Uterus (tissue), 4 donors: ENCODE measurements at places on chromosomes 12 and 14.

GRCh38 chr12:101230547-101230946 lies 20.5 kb upstream of the SLC5A8 start:
- no peak overlapping the region for H3K27ac ChIP-seq
- no peaks in the 10 kb centered on the region for H3K36me3 ChIP-seq
- no peak overlapping the region for H3K4me3 ChIP-seq

GRCh38 chr12:76216585-76217472 lies 131.4 kb downstream of the BBS10 start:
- no peak for DNase-seq
- no peak overlapping the region for H3K4me3 ChIP-seq
- H3K27ac ChIP-seq = no peak overlapping the region

DNA sequence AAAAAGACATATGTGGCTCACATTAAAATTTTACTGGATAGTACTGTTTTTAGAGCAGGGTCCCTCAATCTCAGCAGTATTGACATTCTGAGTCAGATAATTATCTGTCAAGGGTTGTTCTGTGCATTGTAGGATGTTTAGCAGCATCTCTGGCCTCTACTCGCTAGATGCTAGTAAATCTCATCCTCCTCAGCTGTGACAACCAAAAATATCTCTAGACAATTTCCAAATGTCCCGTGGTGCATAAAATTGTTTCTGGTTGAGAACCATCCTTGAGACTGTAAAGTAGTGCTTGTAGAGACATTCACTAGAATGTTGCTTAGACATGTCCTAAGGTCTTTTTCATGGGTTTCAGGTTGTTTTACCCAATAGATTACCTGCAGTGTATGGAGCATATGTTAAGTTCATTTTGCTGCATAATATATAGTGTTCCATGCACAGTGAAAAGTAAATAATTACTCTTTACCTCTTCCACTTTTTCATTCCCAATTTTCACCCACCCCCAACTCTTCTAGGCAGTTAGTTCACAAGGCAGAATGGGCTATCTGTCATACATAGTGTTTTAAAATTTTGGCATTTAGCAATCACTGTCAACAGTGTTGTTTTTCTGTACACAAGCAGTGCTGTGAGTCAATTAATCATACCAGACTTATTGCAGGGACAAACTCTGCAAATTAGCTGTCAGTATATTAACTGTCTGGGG lies 200.2 kb upstream of the SLC38A2 start:
- H3K4me3 ChIP-seq = no peak overlapping the region
- H3K36me3 ChIP-seq = no peaks in the 10 kb centered on the region
- DNase-seq = no peak
- no peaks in the 10 kb centered on the region for H3K27me3 ChIP-seq

DNA sequence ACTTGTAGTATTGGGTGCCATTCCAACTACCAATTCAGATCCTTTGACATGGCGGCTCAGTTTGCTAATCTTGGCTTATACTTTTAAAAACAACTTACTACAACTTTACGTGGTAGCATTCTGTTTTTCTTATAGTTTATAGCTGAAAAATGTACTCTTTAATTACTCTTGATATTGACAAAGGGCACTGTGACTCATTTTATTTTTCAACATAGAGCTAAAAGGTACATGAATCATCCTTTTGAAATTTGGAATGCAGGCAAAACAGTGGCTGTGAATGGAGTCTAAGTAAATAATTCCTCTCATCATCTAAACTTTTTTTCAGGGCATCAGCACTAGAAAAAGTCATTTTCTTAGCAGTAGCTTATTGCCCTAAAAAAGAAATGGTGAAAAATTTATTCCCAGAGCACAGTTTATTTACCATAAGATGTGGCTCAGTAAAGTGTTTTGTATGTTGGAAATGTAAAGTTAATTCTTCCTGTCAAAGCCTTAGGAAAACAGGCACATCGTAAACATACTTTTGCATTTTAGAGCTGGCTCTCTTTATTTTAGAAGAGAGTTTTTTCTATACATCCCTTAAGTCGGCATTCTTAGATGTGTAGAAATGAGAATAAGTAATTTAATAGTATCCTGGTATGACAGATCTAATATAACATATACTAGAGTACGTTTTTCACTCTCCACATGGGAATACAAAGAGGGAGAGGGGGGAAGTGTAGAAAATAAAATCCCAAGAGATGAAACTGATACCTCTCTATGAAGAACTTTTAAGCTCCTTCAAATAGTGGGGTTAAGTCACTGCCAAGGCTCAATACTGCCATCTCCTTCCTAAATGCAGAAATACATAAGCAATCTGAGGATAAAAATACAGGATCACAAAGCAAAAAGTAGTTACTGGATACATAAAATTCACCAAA lies 55.2 kb downstream of the SLC25A21 start:
- no peak overlapping the region for H3K27ac ChIP-seq
- H3K4me1 ChIP-seq = no peaks in the 10 kb centered on the region
- no peaks in the 10 kb centered on the region for H3K27me3 ChIP-seq

DNA sequence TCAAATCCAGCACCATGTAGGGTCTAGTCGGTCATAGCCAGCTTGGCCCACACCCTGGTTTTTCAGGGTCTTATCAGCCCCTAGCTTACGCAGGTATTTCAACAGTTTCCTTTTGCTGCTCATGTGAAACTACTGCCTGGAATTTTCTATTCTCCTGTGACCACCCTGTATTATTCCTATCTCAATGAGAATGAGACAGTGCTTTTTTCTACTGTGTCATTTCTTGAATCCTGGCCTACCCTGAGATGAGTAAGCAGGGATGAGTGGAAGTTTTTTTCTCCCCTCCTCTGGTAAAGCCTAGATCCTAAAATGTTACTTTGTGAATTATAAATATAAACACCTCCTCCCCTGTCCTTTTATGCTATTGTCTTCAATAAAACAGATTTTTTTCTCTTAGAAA lies 62.7 kb upstream of the ARID2 start:
- H3K36me3 ChIP-seq = no peaks in the 10 kb centered on the region
- H3K27me3 ChIP-seq = no peaks in the 10 kb centered on the region
- H3K27ac ChIP-seq = no peak overlapping the region

DNA sequence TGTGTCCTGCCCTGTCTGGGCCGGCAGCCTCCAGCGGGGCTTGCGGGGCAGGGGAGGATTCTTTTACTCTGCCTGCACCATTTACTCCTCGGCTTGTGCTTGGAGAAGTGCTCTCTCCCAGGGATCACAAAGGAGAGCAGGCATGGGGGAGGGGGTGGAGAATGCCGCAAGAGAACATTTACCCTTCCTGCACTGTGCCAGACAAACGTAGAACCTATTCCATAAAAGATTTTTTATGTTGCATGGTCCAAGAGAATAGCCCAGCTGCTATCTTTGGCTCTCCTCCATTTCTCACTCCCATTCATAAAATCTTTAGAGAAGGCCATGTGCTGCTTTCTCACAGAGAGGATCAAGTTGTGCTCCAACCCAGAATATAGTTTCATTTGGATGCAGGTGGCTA lies 159.4 kb downstream of the SPTSSA start:
- H3K4me1 ChIP-seq = no peaks in the 10 kb centered on the region
- no peak overlapping the region for H3K4me3 ChIP-seq
- H3K36me3 ChIP-seq = no peaks in the 10 kb centered on the region
- DNase-seq = no peak
- no peak overlapping the region for H3K27ac ChIP-seq

DNA sequence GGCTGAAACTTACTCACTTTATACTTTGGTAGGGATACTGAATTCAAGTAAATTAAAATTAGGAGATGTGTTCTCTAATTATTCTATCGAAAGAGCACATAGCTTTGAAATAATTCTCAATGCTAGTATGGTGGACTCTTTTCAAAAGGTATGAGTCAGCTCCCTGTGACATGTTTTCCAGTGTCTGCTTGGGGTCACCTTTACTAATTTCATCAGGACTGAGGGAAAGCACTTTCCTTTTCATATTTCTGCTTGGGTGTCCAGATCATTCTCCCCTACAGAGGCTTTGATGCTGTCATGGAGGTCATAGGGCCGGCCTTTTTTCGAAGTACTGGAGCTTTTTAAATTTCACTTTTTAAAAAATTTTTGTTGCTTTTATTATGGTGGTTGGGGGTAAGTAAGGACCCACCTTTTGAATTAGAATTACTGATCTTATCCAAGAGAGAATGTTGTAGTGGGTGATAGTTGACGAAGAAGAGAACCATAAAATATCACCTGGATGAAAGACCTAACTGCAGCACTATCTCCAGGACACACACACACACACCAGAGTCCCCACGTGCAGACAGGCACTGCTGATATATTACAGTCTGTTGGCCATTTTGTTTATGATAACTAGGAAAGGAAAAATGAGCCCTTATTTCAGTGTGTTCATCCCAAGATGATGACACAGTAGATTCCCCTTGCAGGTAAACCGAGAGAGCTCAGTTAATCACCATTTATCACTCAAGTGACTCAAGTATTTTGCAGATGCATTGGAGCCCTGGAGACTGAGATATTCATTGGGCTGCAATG lies 558.6 kb downstream of the DIO2 start:
- H3K27me3 ChIP-seq = no peaks in the 10 kb centered on the region
- DNase-seq = no peak
- no peaks in the 10 kb centered on the region for H3K4me1 ChIP-seq
- no peaks in the 10 kb centered on the region for H3K36me3 ChIP-seq
- no peak overlapping the region for H3K27ac ChIP-seq

DNA sequence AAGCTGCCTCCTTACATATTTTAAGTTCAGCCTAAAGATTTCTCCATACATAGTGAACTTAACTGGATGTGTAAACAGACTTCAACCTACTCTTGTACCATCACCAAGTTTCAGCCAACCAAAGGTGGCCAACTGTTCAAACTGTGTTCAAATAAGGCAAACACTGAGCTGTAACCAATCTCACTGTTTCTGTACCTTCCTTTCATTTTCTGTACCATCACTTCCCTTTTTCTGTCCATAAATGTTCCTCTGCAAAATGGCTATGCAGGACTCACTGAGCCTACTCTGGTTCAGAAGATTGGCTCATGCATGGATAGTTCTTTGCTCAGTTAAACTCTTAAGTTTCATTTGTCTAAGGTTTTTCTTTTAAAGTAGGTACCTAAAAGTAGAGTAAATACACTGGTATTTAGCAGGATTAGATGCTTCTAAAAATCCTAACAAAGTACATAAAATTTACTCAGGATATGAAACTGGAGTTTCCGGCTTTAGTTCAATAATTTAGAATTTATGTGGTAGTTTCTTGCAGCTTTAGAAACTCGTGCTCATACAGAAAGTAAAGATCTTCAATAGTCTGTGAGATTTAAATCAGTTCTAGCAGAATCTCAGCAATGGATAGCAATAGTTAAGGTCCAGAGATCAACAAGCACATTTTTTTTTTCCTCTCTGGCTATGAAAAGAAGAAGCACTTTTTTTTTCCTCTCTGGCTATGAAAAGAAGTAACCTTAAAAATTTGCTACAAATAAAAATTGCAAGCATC lies 282.0 kb upstream of the PPFIA2 start:
- no peak for DNase-seq
- H3K27ac ChIP-seq = no peak overlapping the region
- no peaks in the 10 kb centered on the region for H3K4me1 ChIP-seq
- H3K4me3 ChIP-seq = no peak overlapping the region

DNA sequence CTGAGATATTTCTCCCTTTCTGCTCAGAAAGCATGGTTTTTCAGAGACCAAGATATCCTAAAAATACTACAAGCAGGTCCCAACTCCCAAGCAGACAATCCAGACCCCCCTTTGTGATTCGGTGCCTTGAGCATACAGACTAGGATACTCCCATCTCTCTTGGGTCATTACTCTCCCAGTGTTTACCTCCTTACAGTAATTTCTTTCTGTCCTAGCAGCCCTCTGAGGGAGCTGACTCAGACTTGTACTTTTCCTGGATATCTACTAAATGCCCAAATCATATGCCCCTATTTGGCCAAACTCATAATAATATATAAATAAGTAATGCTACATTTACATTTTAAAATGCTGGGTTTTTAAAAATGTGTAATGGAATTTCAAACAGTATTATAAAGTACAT lies 355.6 kb downstream of the LRIG3 start:
- no peak overlapping the region for H3K4me3 ChIP-seq
- H3K27me3 ChIP-seq = no peaks in the 10 kb centered on the region
- no peak overlapping the region for H3K27ac ChIP-seq

DNA sequence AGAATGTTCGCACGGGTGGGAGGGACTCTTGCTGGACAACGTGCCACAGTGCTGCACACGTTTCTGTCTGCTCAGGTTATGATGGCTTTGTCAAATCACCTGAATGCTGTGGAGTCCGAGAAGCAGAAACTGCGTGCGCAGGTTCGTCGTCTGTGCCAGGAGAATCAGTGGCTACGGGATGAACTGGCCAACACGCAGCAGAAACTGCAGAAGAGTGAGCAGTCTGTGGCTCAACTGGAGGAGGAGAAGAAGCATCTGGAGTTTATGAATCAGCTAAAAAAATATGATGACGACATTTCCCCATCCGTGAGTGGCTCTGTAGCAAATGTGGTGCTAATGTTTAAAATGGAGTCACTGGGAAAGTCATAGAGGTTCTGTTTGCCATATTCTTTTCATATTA lies 28.5 kb downstream of the KLC1 start:
- peaks cover 9% of the 10 kb centered on the region for H3K4me1 ChIP-seq
- H3K36me3 ChIP-seq = no peaks in the 10 kb centered on the region
- H3K4me3 ChIP-seq = no peak overlapping the region
- H3K27ac ChIP-seq = peak overlapping the region; percentile 62
- no peaks in the 10 kb centered on the region for H3K27me3 ChIP-seq
- DNase-seq = peak; percentile 63

- peaks cover 8% of the 10 kb centered on the region for H3K4me1 ChIP-seq
- H3K27me3 ChIP-seq = no peaks in the 10 kb centered on the region
- no peaks in the 10 kb centered on the region for H3K36me3 ChIP-seq
Observed at GRCh38 chr14:29144621-29145020, 378.0 kb downstream of the FOXG1 start.

DNA sequence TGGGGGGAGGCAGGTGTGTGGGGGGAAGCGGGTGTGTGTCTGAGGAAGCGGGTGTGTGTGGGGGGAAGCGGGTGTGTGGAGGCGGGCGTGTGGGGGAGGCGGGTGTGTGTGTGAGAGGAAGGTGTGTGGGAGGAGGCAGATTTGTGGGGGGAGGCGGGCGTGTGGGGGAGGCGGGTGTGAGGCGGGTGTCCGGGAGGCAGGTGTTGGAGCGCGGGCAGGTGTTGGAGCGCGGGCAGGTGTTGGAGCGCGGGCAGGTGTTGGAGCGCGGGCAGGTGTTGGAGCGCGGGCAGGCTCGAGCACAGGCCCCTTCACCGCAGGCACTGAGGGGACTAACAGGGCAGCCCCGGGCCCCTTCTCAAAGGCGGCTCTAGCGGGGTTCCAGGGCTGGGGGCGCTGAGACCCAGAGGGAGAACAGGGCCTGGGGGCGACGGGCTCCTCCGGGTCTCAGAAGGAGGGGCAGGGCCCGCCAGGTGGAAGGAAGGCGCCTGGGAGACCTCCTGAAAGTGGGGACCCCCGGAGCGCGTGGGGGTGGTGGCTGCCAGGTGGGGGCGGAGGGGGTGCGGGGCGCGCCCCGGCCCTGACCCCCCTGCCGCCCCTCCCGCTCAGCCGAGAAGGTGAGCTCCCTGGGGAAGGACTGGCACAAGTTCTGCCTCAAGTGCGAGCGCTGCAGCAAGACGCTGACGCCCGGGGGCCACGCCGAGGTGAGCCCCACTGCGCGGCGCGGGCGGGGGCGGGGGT lies 3.2 kb downstream of the CRIP2 start:
- no peak overlapping the region for H3K4me3 ChIP-seq
- no peaks in the 10 kb centered on the region for H3K36me3 ChIP-seq
- peaks cover 51% of the 10 kb centered on the region for H3K4me1 ChIP-seq
- DNase-seq = no peak
